ENCODE measurements at places on chromosomes 4 and X. TPM values are rescaled to one million over a fixed set of nuclear protein-coding genes. Genes with fewer than 3 reads are reported as not detected.

DNA sequence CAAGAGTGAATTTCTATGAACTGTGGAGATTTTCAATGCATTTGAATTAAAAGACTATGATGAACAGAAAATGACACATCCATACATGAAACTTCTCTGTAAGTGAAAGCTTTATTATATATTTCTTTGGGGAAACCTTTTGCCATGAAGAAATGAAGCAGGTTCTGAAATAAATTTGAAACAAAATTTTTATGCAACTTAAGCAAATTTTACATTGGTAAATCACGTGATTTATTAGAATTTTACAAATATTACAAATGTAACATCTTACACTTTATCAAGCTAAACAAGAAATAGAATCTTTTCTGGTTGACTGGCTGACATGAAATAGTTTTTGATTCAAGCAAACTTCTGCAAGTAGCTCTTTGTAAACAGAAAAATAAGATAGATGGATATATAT, 131.2 kb downstream of the IL1RAPL1 start:
- H3K36me3 ChIP-seq: no peaks in the 10 kb centered on the region
- no peaks in the 10 kb centered on the region for H3K27me3 ChIP-seq
- DNase-seq: no peak
- H3K4me3 ChIP-seq: no peak overlapping the region
- no peak overlapping the region for H3K27ac ChIP-seq

Gene PFKFB1
- total RNA-seq: 1.1 TPM

GRCh38 chr4:20254511-20255250, 3.0 kb downstream of the SLIT2 start:
- no peaks in the 10 kb centered on the region for H3K27me3 ChIP-seq
- H3K4me3 ChIP-seq: no peak overlapping the region
- peaks cover 29% of the 10 kb centered on the region for H3K4me1 ChIP-seq
- H3K27ac ChIP-seq: no peak overlapping the region
- no peaks in the 10 kb centered on the region for H3K36me3 ChIP-seq
- peak; percentile 34 for DNase-seq

GRCh38 chr4:101277671-101278070, 69.7 kb downstream of the PPP3CA start:
- H3K27ac ChIP-seq: no peak overlapping the region
- H3K4me1 ChIP-seq: peaks cover 5% of the 10 kb centered on the region
- no peaks in the 10 kb centered on the region for H3K27me3 ChIP-seq
- DNase-seq: no peak
- H3K4me3 ChIP-seq: no peak overlapping the region

Gene GPM6B
- total RNA-seq: 6.1 TPM

- H3K27me3 ChIP-seq: no peaks in the 10 kb centered on the region
- DNase-seq: no peak
- H3K36me3 ChIP-seq: no peaks in the 10 kb centered on the region
- H3K4me1 ChIP-seq: no peaks in the 10 kb centered on the region
- no peak overlapping the region for H3K27ac ChIP-seq
- H3K4me3 ChIP-seq: no peak overlapping the region
Observed at GRCh38 chr4:181146051-181146450, 1097.2 kb upstream of the TENM3 start.

GRCh38 chrX:102697494-102697893, 14.8 kb upstream of the GPRASP2 start:
- H3K4me3 ChIP-seq: no peak overlapping the region
- no peak overlapping the region for H3K27ac ChIP-seq
- H3K27me3 ChIP-seq: no peaks in the 10 kb centered on the region
- H3K36me3 ChIP-seq: no peaks in the 10 kb centered on the region
- no peak for DNase-seq

GRCh38 chrX:109939498-109939897, 63.4 kb upstream of the TMEM164 start:
- no peaks in the 10 kb centered on the region for H3K4me1 ChIP-seq
- no peak overlapping the region for H3K27ac ChIP-seq
- no peaks in the 10 kb centered on the region for H3K27me3 ChIP-seq
- H3K36me3 ChIP-seq: no peaks in the 10 kb centered on the region

GRCh38 chr4:41477181-41477905, 60.6 kb upstream of the LIMCH1 start:
- DNase-seq: no peak
- H3K27me3 ChIP-seq: no peaks in the 10 kb centered on the region
- peaks cover 17% of the 10 kb centered on the region for H3K4me1 ChIP-seq

Data from thyroid gland (tissue), 4 donors.